HuH-7.5 (cell line): ENCODE measurements at places on chromosomes 5 and 9.

DNA sequence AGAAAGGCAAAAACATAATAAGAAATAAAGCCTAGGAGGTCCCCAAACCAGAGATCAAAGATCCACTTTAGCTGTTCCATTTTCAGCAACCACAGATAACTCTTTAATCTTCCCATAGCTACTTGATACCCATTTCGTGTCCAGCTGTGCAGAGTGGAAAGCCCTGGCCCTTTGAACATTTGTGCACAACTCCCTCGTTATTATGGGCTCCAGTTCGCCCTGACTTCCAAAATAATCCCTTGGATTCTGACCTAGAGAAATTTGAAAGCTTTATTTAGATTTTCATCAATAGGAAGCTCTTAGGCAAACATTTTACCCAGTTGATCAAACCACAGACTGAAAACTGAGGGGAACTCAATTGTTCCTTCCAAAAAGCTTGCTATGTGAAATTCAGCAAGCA, 4.8 kb downstream of the MYOT start:
- DNase-seq = no peak

DNA sequence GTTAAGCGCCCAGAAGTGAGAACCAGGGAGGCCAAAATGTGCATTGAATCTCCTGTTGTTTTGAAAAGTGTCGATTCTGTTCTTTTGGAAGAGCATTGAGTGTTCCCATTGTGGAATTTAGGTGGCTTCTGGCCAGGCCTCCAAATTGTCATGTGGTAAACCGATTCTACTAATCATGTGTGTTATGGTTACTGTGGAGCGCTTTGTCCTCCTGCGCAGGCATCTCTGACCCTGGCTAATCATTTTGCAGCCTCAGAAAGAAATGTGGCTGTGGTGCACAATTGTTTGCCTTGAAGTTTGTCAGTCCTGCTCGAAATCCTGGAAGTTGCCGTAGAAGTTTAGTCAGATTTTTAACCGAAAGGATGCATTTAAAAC, 121.3 kb downstream of the RASGRF2 start:
- DNase-seq = no peak

DNA sequence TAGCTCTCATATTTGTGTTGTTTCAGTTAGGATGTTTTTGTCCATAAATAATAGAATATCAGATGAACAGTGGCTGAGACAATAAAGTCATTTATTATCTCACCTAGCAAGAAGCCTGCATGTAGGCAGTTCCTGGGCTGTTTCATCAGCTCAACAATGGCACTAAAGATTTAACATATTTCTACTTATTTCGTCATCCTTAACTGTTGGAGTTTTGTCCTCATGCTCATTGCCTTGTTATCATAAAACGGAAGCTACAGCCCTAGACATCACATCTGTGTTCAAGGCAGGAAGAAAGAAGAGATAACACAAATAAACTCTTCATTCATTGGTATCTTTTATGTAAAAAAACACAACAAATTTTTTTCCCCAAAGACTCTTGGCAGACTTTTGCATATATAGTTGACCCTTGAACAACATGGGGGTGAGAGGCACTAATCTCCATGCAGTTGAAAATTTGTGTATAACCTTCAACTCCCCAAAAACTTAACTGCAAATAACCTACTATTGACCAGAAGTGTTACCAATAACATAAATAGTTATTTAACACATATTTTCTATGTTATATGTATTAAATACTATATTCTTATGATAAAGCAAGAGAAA, 277.2 kb upstream of the ADRA1B start:
- DNase-seq = no peak

- DNase-seq = no peak
These were observed 10.2 kb upstream of the AUH start for GRCh38 chr9:91371894-91372293.

GRCh38 chr5:129973716-129974426, 69.6 kb downstream of the CHSY3 start:
- DNase-seq = no peak

DNA sequence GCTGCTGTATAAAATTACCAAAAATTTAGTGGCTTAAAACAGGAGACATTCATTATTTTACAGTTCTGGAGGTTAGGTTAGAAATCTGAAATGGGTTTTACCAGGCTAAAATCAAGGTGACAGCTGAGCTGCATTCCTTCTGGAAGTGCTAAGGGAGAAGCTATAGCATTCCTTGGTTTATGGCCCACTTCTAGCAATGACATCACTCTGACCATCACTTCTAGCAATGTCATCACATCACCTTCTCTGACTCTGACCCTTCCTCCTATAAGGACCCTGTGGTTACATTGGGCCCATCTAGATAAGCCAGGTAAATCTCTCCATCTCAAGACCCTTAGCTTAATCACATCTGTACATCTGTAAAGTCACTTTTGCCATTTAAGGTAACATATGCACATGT, 366.1 kb downstream of the EFNA5 start:
- DNase-seq = no peak

DNA sequence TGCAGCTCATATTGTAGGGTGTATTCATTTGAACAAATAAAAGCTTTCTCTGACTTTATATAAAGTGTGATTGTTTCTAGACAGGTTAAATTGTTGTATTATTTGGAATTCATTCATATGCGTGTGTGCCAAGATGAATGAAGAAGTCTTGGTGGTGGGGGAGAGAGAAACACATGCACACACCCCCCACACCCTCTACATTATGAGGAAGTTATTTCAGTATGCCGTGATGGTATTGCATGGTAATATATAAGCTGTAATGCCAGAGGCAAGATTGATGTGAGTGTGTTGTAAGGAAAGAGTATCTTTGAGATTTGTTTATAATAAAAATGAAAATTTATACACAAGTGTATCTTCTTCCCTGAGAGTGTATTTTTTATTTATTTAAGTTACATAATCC, 71.0 kb downstream of the IPO11 start:
- DNase-seq = no peak

GRCh38 chr9:121822093-121823085, 171.0 kb downstream of the DAB2IP start:
- no peak for DNase-seq

- DNase-seq = no peak
These were observed 324.1 kb upstream of the KIF2A start for GRCh38 chr5:61981886-61982285.

- no peak for DNase-seq
These were observed 80.1 kb downstream of the ITGA1 start for GRCh38 chr5:52867809-52868208.

- DNase-seq = no peak
These were observed 1176.3 kb downstream of the CDH18 start for GRCh38 chr5:18811661-18812060.

GRCh38 chr9:22241611-22242010, 205.0 kb upstream of the DMRTA1 start:
- DNase-seq = no peak

DNA sequence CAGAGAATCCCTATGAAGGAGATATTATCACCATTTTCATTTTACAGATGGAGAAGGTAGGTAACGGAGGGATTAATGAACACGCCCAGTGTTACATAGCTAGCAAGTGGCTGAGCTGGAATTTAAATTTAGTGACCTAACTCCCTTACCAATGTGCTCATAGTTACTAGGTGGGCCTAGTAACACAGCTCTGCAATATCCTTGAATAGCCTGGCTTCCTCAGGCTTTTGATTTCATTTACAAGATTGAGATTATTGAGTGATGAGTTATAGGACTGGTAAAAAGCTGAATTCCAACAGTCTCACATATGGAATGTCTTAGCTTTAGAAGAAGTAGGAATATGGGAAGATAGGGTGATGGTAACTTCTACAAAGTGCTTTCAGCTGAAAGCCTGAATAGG, 336.3 kb upstream of the KIF2A start:
- no peak for DNase-seq

DNA sequence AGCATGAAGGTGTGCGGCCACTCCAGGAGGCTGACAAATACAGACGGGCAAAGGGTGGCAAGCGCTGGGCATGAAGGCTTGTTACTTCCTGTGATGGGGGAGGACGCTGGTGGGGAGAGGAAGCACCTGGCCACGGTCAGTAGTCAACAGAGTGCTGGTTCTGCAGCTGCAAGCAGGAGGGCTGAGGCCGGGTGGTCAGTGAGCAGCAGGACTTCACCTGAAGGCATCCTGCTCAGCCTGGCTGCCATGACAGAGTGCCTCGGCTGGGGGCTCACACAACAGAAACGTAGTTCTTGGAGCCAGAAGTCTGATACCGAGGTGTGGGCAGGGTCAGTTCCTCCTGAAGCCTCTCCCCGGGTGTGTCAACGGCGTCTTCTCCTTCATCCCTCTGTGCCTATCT, 118.6 kb upstream of the IRX4 start:
- no peak for DNase-seq

DNA sequence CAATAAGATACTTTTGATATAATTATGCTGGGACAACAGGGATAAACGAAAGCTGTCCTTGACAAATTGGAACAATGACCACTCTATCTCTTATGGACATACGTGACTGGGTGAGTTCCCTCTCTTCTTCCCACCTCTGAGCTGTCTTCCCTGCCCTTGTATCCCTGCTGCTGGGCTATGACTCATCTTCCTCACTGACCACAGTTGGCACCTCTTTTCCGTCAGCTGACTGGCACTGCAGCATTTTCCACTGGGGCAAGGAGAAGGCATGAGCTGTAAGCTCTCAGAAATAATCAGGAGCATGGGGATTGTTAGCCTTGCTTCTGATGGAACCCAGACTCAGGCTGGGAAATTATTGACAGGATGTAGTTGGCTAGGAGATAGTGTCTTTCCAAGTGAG, 48.7 kb downstream of the PCSK1 start:
- no peak for DNase-seq

- DNase-seq = no peak
These were observed 352.7 kb downstream of the MLLT3 start for GRCh38 chr9:20269620-20270019.

GRCh38 chr9:91954841-91955471, 4.9 kb upstream of the ROR2 start:
- peak; percentile 59 for DNase-seq

DNA sequence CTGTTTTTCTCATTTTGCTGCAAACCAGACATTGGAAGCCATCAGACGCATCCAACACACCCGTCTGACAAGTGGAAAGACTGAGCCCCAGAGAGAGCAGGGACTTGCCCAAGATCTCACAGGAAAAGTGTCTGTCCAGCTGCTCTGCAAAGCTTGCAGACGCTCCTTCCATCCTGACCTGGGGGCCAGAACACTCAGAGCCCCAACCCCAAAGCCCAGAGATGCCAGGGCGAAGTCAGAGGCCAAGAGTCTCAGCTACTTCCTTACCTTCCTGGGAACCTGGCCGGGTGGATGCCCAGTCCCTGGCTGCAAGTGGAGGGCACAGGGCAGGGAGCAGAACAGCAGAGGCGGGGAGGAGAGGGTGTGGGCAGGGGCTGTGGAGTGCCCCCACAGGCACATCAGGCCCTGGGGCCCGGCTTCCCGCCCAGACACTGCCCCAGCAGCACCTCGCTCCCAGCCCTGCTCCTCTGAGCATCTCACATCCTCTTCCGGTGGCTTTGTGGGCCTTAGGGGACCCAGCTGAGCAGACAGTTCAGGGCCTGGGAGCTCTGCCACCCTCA, 9.7 kb upstream of the RALGDS start:
- DNase-seq = no peak

- DNase-seq = no peak
These were observed 33.0 kb downstream of the INSL4 start for GRCh38 chr9:5264219-5264595.

DNA sequence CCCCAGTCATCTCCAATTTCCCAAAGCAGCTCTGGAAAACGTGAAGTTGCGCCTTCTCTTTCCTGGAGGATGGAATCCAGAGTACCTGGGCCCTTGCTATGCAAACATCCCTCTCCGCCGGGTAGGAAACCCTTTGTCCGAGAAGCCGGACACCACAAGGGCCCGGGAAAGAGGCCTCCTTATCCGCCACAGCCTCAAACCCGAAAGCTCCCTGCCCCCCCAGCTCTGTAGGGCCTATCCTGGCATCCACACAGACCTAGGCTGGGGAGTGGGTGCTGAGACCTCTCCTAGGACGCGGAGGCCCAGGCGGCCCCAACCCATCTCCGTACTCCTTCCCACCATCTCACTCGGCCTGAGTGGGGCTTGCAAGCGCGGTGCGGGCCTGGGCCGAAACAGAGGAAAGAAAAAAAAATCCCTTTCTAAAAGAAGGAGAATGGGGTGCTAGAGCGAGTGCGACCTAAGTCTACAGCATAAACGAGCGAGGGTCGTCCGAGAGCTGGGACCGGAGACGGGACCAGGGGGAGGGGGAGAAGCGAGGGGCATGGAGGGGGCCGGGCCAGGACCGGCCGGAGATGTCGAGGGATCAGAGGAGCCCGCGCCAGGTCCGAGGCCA, 624 bp downstream of the FBXW11 start:
- DNase-seq = peak; percentile 31

GRCh38 chr5:65721050-65721719, 724 bp downstream of the SGTB start:
- peak; percentile 39 for DNase-seq

GRCh38 chr5:26681861-26682260, 356.5 kb downstream of the CDH9 start:
- no peak for DNase-seq

DNA sequence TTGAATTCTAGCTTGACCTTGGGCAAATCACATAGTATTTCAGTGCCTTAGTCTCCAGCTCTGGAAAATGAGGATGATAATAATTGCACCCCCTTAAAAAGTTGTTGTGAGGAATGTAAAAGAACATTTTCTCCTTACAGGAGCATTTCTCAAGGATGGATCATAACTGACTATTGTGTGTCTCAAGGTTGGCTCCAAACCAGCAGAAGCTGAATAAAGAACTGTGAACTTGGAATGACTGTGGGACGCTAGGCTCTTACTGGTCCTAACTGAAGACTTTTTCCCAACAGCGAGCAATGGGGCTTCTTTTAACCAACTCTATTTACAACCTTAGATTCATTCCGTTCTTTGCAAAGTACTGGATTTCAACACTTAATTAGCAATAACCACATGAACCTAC, 26.2 kb upstream of the GLRX start:
- DNase-seq = no peak

DNA sequence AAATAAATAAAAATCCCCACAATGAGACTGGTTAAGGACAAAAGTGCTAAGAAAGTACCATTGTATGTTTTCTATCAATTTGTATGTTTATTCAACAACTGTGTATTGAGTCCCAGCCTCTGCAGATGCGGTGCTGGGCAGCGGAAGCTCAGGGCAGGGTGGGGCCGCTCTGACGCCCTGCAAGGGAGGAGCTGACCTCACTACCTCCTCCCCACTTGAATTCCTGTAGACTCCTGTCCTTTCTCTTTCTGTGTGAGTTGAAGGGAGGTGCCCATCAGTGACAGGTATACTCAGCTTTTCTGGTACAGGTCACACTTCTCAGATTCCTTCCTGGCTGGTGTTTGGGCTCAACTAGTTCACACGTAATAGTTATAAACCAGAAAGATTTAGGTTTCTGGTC, 27.0 kb downstream of the ANGPTL2 start:
- DNase-seq = no peak

- DNase-seq = no peak
These were observed 264.9 kb upstream of the EFNA5 start for GRCh38 chr5:107935645-107936044.

GRCh38 chr5:150674341-150674821, 13.3 kb downstream of the MYOZ3 start:
- DNase-seq = no peak

DNA sequence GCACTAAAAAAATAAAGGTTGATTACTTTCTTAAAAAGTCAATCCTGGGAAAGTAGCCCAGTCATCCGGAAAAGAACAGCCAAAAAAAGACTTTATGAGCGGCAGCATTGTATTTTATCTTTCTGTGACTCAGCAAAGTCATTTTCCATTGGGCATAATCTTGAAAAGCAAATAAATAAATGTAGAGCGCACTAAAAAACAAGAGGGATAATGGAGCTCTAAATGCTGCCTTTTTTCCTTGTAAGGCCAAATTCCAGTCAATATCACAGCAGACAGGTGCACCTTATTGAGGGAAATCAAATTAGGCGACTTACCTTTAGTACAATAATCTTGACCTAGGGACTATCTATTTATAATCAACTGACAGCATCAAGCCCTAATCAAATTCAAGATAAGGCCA, 266.8 kb downstream of the MTRR start:
- no peak for DNase-seq
